ENCODE measurements at places on chromosomes 7 and 10.

- no peak overlapping the region for H3K27ac ChIP-seq
- peaks cover 51% of the 10 kb centered on the region for H3K27me3 ChIP-seq
- H3K4me1 ChIP-seq = peaks cover 7% of the 10 kb centered on the region
- DNase-seq = peak; percentile 51
- H3K4me3 ChIP-seq = peak overlapping the region; percentile 63
These were observed 1.3 kb upstream of the ACHE start for GRCh38 chr7:100896732-100897608.

- no peak for DNase-seq
- no peak overlapping the region for H3K27ac ChIP-seq
- peaks cover 41% of the 10 kb centered on the region for H3K36me3 ChIP-seq
- H3K4me3 ChIP-seq = no peak overlapping the region
- H3K4me1 ChIP-seq = peaks cover 52% of the 10 kb centered on the region
- no peaks in the 10 kb centered on the region for H3K27me3 ChIP-seq
These were observed 17.6 kb downstream of the APBB1IP start for GRCh38 chr10:26455567-26456315.

GRCh38 chr10:19531324-19531723, 284.9 kb upstream of the PLXDC2 start:
- H3K27ac ChIP-seq = no peak overlapping the region
- no peaks in the 10 kb centered on the region for H3K36me3 ChIP-seq
- no peak overlapping the region for H3K4me3 ChIP-seq
- no peak for DNase-seq

GRCh38 chr7:131231381-131232220, 96.1 kb upstream of the MKLN1 start:
- H3K4me1 ChIP-seq = peaks cover 62% of the 10 kb centered on the region
- no peaks in the 10 kb centered on the region for H3K27me3 ChIP-seq
- peak; percentile 65 for DNase-seq
- H3K4me3 ChIP-seq = peak overlapping the region; percentile 50
- peak overlapping the region; percentile 86 for H3K27ac ChIP-seq

- peaks cover 17% of the 10 kb centered on the region for H3K36me3 ChIP-seq
- peak overlapping the region; percentile 92 for H3K27ac ChIP-seq
- H3K4me3 ChIP-seq = peak overlapping the region; percentile 94
- H3K4me1 ChIP-seq = peaks cover 48% of the 10 kb centered on the region
These were observed 972 bp downstream of the ORC5 start for GRCh38 chr7:104206841-104207240.

GRCh38 chr7:158362001-158362400, 225.6 kb downstream of the PTPRN2 start:
- no peaks in the 10 kb centered on the region for H3K36me3 ChIP-seq
- no peaks in the 10 kb centered on the region for H3K27me3 ChIP-seq
- H3K27ac ChIP-seq = no peak overlapping the region

GRCh38 chr7:132053871-132054270, 497.4 kb upstream of the PODXL start:
- H3K4me1 ChIP-seq = no peaks in the 10 kb centered on the region
- H3K27ac ChIP-seq = no peak overlapping the region
- H3K27me3 ChIP-seq = peaks cover 2% of the 10 kb centered on the region
- no peak for DNase-seq
- H3K4me3 ChIP-seq = no peak overlapping the region

DNA sequence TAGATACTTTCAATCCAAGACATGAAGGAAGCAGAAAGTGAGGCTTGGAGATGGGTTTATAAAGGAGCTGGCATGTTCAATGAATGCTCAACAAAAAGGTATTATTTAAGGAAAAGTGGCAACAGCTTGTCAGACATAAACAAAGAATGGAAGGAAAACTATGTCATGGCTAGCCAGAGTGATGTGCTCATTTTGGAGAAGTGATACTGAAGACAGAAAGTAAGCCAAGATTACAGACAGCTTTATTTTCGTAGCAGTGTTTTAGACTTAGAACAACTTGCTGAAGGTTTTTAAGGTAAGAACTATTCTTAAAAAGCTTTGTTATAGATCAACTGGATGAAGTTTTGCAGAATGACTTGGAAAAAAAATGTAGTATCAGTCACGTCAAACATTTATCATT, 160.5 kb upstream of the FERD3L start:
- no peaks in the 10 kb centered on the region for H3K27me3 ChIP-seq
- no peak for DNase-seq
- no peak overlapping the region for H3K27ac ChIP-seq

DNA sequence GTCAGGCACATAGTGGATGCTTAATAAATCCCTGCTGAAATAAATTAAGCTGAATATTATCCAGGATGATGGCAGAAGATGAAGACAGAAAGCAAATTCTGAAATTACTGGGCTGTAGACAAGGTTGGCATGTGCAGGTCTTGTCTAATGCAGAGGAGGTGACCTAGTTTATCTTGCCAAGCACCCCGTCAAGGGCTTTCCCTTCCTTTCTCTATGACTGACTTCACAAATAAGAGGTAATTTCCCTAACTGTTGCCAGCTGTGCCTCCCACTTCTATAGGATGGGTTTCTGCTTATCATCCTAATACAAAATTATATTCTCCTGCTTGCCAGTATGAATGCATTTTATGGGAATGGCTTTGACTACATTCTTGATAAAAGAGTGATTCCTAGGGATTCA, 38.0 kb downstream of the LHFPL3 start:
- H3K36me3 ChIP-seq = no peaks in the 10 kb centered on the region
- no peak overlapping the region for H3K4me3 ChIP-seq
- DNase-seq = no peak
- no peak overlapping the region for H3K27ac ChIP-seq
- H3K27me3 ChIP-seq = peaks cover 3% of the 10 kb centered on the region
- peaks cover 6% of the 10 kb centered on the region for H3K4me1 ChIP-seq

- H3K27me3 ChIP-seq = peaks cover 2% of the 10 kb centered on the region
- DNase-seq = no peak
- H3K4me3 ChIP-seq = no peak overlapping the region
- H3K27ac ChIP-seq = no peak overlapping the region
- H3K36me3 ChIP-seq = no peaks in the 10 kb centered on the region
These were observed 305.4 kb downstream of the SDK1 start for GRCh38 chr7:3606436-3606835.

DNA sequence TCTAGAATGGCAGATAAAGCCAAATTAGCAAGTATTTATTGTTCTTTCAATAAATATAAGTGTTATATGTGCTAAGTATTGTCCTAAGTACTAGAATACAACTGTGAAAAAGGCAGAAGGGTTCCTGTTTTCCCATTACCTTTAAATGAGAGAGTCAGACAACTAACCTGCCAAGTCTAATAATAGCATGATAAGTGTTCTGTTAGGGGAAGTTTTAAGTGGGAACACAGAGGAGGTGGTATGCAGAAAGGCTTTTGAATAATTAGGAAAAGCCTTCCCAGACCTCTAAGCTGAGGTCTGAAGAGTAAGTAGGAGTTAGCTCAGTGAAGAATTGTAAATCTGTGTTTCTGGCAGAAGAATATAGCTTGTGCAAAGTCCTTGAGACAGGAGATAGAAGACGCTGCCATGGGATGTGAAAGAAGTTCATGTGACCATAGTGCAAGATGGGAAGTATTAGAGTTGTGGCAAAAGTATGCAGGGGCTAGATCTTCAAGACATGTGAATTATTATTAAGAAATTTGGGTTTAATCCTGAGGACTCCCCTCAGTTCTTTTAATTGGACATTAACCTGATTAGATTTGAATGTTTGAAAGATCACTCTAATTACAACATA, 12.5 kb downstream of the SHOC2 start:
- H3K4me3 ChIP-seq = no peak overlapping the region
- H3K36me3 ChIP-seq = peaks cover 5% of the 10 kb centered on the region
- peaks cover 11% of the 10 kb centered on the region for H3K4me1 ChIP-seq
- no peak overlapping the region for H3K27ac ChIP-seq

- H3K36me3 ChIP-seq = peaks cover 17% of the 10 kb centered on the region
- peaks cover 51% of the 10 kb centered on the region for H3K4me1 ChIP-seq
- DNase-seq = no peak
These were observed 11.3 kb upstream of the TRDMT1 start for GRCh38 chr10:17212802-17213221.

DNA sequence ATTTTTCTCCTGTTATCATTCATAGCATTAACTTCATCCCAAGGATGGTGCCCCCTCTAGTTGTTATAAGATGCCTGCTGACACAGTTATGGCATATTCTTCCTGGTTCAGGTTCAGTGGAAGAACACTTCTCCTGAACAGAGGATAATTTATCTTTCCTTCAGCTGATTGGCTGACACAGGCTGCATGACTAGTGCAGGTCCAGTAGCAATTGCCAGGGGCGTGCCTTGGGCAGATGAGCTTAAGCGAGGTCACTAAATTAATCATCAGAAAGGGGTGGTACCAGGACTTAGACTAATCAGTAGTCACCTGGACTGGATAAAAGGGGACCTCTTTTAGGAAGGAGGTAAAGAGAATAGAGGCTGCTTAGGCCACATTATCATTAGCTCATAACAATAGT, 42.3 kb downstream of the BZW2 start:
- H3K4me3 ChIP-seq = no peak overlapping the region
- no peak overlapping the region for H3K27ac ChIP-seq
- H3K4me1 ChIP-seq = peaks cover 19% of the 10 kb centered on the region
- H3K27me3 ChIP-seq = no peaks in the 10 kb centered on the region
- DNase-seq = no peak

GRCh38 chr7:150434240-150434639, 16.2 kb upstream of the GIMAP8 start:
- H3K27ac ChIP-seq = no peak overlapping the region
- H3K4me3 ChIP-seq = peak overlapping the region; percentile 83
- H3K27me3 ChIP-seq = peaks cover 3% of the 10 kb centered on the region
- no peak for DNase-seq
- H3K36me3 ChIP-seq = peaks cover 2% of the 10 kb centered on the region
- peaks cover 47% of the 10 kb centered on the region for H3K4me1 ChIP-seq

DNA sequence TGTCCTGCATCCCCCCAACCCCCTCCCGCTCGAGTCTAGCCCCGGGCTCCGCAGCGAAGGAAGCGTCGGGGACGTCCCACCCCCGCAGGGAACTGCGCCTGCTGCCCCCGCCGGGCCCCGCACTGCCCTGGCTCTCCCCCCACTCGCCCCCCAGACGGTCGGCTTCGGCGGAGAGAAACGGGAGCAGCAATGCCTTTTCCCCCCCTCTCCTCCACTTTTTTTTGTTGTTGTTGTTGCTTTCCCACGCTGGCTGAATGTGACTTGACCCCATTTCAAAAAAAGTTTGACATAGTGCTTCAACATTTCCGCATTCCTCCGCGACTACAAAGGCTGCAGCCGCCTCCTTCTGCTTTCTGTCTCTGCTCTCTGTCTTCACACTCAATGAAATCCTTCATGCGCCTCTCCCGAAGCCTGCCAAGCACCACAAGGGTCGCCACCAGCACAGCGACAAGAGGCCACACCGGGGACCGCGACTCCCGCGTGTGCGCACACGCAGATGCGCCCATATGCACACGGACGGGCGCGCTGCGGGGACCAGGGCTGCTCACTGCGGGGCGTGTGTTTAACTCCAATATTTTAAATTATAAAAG, 1.0 kb downstream of the CDK6 start:
- peak overlapping the region; percentile 97 for H3K4me3 ChIP-seq
- H3K27ac ChIP-seq = peak overlapping the region; percentile 96
- peaks cover 42% of the 10 kb centered on the region for H3K4me1 ChIP-seq
- peaks cover 5% of the 10 kb centered on the region for H3K27me3 ChIP-seq
- DNase-seq = peak; percentile 37

GRCh38 chr7:127812540-127812939, 160.5 kb downstream of the SND1 start:
- no peak for DNase-seq
- H3K4me3 ChIP-seq = no peak overlapping the region
- peaks cover 65% of the 10 kb centered on the region for H3K4me1 ChIP-seq
- H3K36me3 ChIP-seq = peaks cover 26% of the 10 kb centered on the region
- H3K27me3 ChIP-seq = no peaks in the 10 kb centered on the region
- no peak overlapping the region for H3K27ac ChIP-seq

DNA sequence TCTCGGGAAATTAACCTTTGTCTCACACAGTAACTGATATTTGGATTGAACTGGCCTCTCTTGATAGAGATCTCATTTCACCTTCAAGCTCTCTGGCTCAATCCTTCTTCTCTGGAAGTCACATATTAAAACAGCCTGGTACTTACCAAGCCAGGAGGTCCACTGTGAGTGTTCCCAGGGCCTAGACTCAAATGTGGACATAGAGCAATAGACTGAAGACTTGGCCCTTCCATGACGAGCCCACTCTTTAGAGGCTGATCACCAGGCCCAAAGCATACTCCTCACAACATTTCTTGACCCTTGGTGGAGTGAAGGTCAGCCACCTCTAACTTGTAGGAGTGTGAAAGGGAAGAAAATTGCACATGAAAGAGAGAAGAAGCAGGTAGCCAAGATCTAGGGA, 38.5 kb downstream of the COL1A2 start:
- no peaks in the 10 kb centered on the region for H3K4me1 ChIP-seq
- no peaks in the 10 kb centered on the region for H3K36me3 ChIP-seq
- no peak overlapping the region for H3K4me3 ChIP-seq
- DNase-seq = no peak
- H3K27me3 ChIP-seq = peaks cover 23% of the 10 kb centered on the region
- no peak overlapping the region for H3K27ac ChIP-seq

GRCh38 chr10:72171175-72171630, 44.6 kb upstream of the ANAPC16 start:
- no peak overlapping the region for H3K27ac ChIP-seq
- no peak for DNase-seq
- H3K36me3 ChIP-seq = peaks cover 11% of the 10 kb centered on the region
- no peaks in the 10 kb centered on the region for H3K27me3 ChIP-seq
- H3K4me1 ChIP-seq = no peaks in the 10 kb centered on the region

DNA sequence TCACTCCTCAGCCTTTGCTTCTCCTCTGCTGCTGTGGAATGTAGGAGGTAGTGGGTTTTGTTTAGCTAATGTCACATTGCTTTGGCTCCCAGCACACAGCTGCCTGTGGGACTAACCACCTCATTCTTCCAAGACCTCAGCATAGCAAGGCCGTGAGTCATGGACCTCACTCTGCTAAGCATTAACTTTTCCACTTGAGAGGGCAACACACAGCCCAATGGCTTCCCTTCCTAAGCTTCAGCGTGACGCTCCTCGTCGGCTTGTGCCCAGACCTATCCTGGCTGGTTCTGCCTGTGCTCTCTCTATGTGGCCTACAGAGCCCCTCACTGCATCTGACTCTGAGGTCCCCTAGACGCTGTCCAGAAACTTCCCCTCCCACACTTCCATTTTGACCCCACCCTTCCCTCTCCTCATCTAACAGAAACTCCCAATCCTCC, 23.3 kb downstream of the MYOF start:
- no peak overlapping the region for H3K4me3 ChIP-seq
- no peaks in the 10 kb centered on the region for H3K36me3 ChIP-seq
- peaks cover 21% of the 10 kb centered on the region for H3K4me1 ChIP-seq
- DNase-seq = no peak

- no peak for DNase-seq
- H3K27ac ChIP-seq = no peak overlapping the region
- H3K4me1 ChIP-seq = no peaks in the 10 kb centered on the region
- H3K27me3 ChIP-seq = peaks cover 13% of the 10 kb centered on the region
- H3K4me3 ChIP-seq = no peak overlapping the region
These were observed 28.6 kb downstream of the HECW1 start for GRCh38 chr7:43141091-43141490.

- no peaks in the 10 kb centered on the region for H3K4me1 ChIP-seq
- peaks cover 15% of the 10 kb centered on the region for H3K27me3 ChIP-seq
- H3K4me3 ChIP-seq = no peak overlapping the region
- no peaks in the 10 kb centered on the region for H3K36me3 ChIP-seq
These were observed 85.2 kb upstream of the PDSS1 start for GRCh38 chr10:26612151-26612915.

- peak overlapping the region; percentile 61 for H3K4me3 ChIP-seq
- no peaks in the 10 kb centered on the region for H3K4me1 ChIP-seq
- no peak for DNase-seq
- no peak overlapping the region for H3K27ac ChIP-seq
These were observed 598 bp downstream of the VIPR2 start for GRCh38 chr7:159143780-159144757.

Measured in activated T-helper 1 cell treated with anti-CD3 and anti-CD28 coated beads, Interleukin-12 subunit alpha, Interleukin-12 subunit beta, Interleukin-2, Interleukin-4 antibody, amounts not matched to agents 30 ng/mL and 10 ng/mL and 1 ng/mL, durations not matched to agents 14 hours and 24 hours and 36 hours (primary cell).